Cortex of kidney (tissue), 1 donor: ENCODE measurements at places on chromosomes 7 and 10.

DNA sequence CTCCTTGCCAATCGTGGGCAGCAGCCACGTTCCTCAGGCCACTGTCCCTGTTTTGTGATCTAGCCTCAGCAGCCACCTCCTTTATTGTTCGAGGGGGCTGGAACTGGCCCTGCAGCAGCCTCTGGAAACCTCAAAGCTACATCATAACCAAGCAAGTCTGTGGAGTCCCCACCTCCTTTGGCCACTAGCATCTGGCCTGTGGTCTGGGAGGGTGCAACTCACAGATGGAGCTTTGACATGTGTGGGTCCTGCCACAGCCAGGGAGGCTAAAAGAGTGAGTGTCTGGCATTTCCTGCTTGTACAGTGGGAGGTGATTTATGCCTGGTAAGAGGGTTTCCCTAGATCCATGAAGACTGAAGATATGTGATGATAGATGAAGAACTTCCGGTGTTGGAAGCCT, 32.3 kb upstream of the NUB1 start:
- no peak for DNase-seq

DNA sequence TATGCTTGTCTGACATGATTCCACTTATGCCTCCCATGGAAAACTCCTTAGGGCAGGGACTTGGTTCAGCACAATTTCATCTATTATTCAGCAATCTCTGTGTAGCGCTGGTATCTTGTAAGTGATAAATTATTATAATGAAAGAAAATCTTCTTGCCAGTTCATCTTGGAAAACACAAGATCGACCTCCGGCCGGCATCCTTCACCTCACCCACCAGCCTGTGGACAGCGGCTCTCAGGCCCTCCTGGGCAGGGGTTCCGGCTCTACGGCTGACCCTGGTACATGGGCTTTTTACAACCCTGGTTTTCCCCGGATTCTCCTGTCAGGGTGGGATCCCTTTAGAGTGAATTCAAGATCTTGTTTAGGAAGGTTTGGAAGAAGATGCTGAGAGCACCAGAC, 145.6 kb downstream of the ADARB2 start:
- DNase-seq: no peak

DNA sequence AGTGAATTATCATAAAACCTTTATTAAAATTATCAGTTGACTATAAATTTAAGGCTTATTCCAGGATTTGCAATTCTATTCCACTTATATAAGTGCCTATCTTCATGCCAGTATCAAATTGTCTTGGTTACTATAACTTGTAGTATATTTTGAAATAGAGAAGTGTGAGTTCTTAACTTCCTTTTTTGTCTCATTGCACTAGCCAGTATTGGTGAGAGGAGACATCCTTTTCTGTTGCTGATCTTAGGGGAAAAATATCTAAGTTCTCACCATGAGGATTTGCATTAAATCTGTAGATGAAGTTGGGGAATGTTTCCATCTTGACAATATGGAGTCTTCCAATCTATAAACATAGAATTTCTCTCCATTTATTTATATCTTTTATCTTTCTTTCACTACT, 104.2 kb upstream of the MKI67 start:
- DNase-seq: no peak

GRCh38 chr10:71294091-71294561, 24.9 kb upstream of the SLC29A3 start:
- no peak for DNase-seq

GRCh38 chr7:38831259-38831996, 77.6 kb downstream of the VPS41 start:
- no peak for DNase-seq

GRCh38 chr10:80540618-80540980, 2.9 kb downstream of the SH2D4B start:
- no peak for DNase-seq

DNA sequence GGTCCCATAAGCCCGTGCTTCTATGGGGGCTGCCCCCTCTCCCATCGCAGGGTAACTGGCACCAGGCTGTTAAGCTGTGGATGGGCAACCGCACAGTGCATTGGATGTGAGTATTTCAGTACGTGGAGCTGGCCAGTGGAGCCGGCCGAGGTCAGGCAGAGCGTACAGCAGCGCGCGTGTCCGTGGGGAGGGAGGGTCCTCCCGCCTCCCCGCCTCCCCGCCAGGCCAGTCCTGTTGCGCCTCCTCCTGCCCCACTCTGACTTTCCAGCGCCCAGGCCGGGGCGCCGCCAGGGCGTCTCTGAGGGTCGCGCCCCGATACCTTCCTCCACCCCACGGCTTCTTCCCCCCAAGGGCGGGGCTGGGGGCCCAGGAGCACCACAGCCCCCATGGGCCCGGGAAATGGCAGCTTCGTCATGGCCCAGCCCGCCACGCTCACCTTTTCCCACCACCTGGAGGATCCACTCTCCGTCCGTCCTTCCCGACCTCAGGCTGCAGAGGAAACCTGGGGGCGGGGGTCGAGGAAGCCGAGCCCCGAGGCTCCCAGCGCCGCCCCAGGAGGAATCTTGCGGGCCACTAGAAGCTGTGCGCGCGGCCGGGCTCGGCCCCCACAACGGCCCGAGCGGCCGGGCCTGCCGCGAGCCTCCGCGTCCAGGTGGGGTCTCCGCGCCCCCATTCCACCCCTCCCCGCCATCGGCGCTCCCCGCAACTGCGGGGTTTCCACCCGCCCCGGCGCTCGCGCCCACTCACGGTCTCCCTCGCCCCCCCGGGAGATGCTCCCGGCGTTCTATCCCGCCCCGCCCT, 831 bp upstream of the PFKP start:
- no peak for DNase-seq

GRCh38 chr10:95964756-95965155, 57.0 kb downstream of the CC2D2B start:
- DNase-seq: no peak

GRCh38 chr10:72175149-72175548, 40.7 kb upstream of the ANAPC16 start:
- DNase-seq: no peak

- DNase-seq: no peak
Observed at GRCh38 chr7:149626972-149627371, 129.4 kb upstream of the ZNF746 start.
